Effector CD8-positive, alpha-beta T cell (primary cell): ENCODE measurements at places on chromosomes 3 and 15.

DNA sequence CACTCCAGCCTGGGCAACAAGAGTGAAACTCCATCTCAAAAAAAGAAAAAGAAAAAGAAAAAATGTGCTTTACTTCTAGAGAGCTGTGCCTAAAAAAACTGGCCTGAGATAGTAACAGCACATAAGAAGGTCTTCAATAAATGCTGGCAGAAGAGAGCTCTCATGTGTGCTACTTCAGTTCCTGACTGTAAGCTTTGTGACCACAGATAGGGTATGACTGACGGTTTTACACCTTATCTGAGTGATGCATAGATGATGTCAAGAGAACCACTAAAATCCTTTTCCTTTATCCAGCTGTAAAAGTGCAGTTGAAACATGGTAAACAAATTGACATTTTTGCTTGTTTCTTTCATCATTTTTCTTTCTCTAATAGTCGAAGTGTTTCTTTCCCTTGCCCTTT lies 127.9 kb downstream of the C3orf70 start:
- DNase-seq, result no peak

GRCh38 chr3:197327701-197328100 lies 29.3 kb upstream of the DLG1 start:
- DNase-seq, result no peak

DNA sequence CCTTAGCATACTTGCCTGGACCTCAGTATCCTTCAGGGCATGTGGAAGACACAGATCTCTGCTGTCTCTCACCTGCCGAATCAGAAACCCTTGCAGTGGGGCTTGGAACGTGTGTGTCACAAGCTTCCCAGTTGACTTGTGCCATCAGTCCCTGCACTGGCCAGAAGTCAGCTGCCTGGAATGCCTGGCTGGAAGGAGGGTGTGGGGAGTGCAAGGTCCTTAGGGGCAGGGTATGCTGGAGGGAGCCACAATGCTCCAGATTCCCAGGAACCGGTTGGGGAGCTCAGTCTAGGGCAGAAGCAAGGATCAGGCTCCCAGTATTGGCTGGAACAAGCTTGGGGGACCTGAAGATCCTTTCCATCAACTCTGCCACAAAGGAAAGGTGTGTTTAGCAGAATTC lies 27.1 kb downstream of the SPSB4 start:
- DNase-seq, result no peak

DNA sequence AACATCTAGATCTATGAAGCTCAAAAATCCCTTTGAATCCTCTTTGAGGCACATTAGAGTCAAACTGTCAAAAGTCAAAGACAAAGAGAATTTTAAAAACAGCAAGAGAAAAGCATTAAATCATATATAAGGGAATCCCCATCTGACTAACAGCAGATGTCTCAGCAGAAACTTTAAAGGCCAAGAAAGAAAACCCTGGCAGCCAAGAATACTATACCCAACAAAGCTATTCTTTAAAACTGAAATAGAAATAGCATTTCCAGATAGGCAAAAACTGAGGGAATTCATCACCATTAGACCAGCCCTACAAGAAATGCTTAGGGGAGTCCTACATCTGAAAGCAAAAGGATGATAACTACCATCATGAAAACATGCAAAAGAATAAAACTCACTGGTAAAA lies 211.2 kb upstream of the PDZRN3 start:
- DNase-seq, result no peak

GRCh38 chr15:77112838-77113504 lies 42.1 kb upstream of the TSPAN3 start:
- no peak for DNase-seq

GRCh38 chr3:50194903-50195500 lies 3.6 kb downstream of the GNAT1 start:
- peak; percentile 62 for DNase-seq

- DNase-seq, result no peak
Observed at GRCh38 chr3:89447243-89447642, 339.8 kb downstream of the EPHA3 start.

DNA sequence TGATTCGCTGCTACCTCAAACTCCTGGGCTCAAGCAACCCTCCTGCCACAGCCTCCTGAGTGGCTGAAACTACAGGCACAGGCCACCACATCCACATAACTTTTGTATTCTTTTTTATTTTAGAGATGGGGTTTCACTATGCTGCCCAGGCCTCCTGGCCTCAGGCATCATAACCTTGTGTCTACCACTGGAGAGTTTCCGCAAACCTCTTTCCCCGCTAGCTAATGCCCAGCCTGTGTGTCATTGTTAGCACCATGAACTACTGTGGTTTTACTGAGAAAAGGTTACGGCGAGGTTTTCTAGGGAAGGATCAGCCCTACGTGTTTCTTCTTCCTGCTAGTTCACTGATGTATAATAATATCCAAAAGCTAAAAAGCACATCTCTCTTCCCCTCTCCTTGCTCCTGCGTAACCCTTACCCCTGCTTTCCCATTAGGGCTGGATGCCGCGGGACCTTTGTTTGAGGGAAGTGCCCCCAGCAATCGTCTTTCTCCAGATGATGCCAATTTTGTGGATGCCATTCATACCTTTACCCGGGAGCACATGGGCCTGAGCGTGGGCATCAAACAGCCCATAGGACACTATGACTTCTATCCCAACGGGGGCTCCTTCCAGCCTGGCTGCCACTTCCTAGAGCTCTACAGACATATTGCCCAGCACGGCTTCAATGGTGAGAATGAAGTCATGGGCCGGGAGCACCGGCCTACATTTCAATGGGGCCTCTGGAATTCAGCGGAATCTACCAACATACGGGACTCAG lies 113.7 kb downstream of the LIPC start:
- no peak for DNase-seq
